ENCODE measurements at places on chromosomes 1 and 21.

DNA sequence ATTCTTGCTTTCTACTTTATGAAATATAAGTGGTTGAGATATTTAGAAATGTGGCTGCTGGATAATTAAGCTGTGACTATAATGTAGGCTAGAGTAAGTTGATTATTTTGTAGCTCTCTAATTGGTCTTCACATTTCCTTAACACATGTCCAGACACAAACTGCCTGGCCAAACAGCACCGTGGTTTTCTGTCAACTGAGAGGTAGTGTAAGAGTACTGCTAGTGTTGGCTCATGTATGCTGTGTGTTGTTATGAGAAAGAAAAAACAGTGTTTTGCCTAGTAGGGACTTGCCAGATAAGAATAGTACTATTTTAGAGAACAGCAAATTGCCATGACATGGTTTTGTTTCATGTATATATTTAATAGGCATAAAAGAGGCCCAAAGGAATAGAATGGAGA, 37.1 kb downstream of the TMED5 start:
- no peak for DNase-seq

GRCh38 chr1:53681977-53682685, 56.8 kb downstream of the GLIS1 start:
- DNase-seq = peak; percentile 77

- no peak for DNase-seq
Measured at GRCh38 chr1:82586473-82586872, 785.7 kb downstream of the ADGRL2 start.

DNA sequence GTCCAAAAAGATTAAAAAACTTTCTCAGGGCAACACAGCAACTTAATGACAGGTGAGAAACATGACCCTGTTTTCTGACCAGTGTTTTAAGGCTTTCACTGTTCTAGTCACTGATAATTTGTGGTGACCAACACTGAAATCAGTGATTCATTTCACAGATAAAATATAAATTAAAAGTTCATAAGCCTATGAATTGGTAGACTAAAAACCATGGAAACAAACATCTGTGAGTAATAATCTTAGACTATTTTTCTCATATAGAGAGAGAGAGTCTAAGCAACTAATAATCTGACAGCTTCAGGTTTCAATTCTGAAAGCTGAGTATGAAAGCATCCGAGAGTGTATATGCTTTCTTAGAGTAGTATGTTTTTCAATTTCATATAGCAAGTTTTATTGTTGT, 536.9 kb downstream of the ADGRL2 start:
- DNase-seq = no peak

DNA sequence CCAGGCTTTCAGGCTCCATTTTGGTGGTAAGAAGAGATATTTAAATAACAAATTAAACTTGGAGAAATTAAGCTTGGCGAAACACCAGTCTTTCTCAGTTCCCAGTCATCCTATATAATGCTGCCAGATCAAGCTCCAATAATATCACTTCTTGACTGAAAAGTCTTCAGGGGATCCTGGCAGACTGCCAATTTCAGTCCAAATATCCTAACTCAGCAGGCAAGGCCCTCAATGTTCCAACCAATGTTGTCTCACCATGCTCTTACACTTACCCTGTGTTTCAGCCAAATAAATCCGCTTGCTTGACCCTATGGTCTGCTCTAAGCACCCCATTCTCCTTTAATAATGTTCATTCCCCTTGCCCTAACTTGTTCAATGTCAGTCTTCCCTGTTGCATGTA, 39.9 kb upstream of the BCL10 start:
- DNase-seq = no peak

DNA sequence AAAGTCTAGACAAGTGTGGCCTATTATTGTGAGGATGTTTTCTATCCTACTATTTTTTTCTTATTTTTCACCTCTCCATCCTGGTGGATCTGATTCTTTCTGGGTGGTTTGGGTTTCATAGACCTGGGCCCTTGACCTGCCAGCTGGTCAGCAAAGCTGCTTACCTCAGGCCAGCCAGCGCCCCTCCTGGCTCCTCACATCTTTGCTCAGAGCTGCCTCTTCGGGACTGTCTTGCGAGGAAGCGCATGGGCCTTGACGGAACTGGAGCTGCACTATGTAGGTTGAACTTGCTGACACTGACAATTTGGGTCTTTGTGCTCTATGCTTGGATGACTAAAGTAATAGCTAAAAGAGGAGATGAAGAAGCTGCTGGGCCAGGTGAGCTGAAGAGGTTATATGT, 138.5 kb upstream of the SYT6 start:
- no peak for DNase-seq

DNA sequence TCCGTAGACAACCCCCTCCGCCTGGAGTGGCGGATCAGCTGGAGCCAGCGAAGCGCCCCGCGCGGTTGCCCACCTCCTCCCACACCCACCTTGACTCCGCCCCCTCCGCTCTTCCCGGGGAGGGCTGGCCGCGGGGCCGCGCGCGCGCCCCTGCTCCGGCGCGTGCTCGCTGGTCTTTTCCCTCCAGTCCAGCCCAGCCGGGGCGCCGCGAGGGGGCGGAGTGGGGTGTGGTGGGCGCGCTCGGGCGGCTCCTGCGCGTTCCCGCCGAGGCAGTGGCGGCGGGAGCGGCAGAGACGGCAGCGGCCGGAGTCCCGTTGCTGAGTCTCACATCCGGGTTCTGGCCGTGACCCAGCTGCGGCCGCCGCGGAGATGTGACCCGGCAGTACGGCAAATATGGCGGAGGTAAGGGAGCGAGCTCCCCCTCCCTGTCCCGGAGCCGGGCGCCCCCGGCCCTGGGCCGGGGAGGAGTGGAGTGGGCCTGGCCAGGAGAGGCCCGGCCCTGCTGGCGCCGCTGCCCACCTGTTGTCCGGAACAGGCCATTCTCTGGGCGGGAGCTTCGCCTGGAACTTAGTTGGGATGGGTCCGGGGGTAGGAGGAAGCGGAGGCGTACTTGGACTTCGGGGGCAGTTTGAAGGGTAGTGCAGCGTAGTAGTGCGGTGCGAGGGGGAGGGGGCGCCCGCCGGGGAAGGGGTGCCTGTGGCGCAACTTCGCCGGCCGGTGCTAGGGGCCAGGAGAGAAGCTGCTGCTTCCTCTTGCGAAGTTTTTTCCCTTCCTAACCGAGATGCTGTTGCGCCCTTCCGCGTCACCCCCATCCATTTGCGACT, 5.4 kb downstream of the MIER1 start:
- peak; percentile 97 for DNase-seq

GRCh38 chr1:108199201-108199691, 897 bp downstream of the SLC25A24 start:
- peak; percentile 57 for DNase-seq

All from Karpas-422 (cell line).